ENCODE measurements at places on chromosomes 7 and 10. TPM values are rescaled to one million over a fixed set of nuclear protein-coding genes. Genes with fewer than 3 reads are reported as not detected.

Gene TRPV5
- not detected for total RNA-seq

Gene RET
- total RNA-seq, result 0.23 TPM

Gene NRCAM
- 0.71 TPM for total RNA-seq

Gene LGI1
- total RNA-seq, result not detected

Gene MEOX2
- total RNA-seq, result not detected
